Placental pericyte (primary cell): ENCODE measurements at places on chromosomes 16 and 17. TPM values are rescaled to one million over a fixed set of nuclear protein-coding genes. Genes with fewer than 3 reads are reported as not detected.

Gene TNFSF13
- 0.44 and 0.72 TPM in 2 replicates for total RNA-seq

Gene SLC16A11
- 1.1 TPM in 1 of 2 replicates, not detected in the other for total RNA-seq

Gene SUZ12
- 17.5 and 20.3 TPM in 2 replicates for total RNA-seq

Gene SDF2
- total RNA-seq = 36.5 and 44.2 TPM in 2 replicates

Gene IQCK
- 13.2 and 22.5 TPM in 2 replicates for total RNA-seq

Gene GH1
- not detected in 2 replicates for total RNA-seq

Gene SOST
- not detected in 2 replicates for total RNA-seq

Gene TMEM92
- total RNA-seq = not detected in 2 replicates

Gene FOXL1
- 1.1 and 12.2 TPM in 2 replicates for total RNA-seq

Gene CDK10
- 34.4 and 53.1 TPM in 2 replicates for total RNA-seq

Gene SALL1
- 0.22 and 4.9 TPM in 2 replicates for total RNA-seq

Gene CCDC154
- total RNA-seq = 0.14 and 0.88 TPM in 2 replicates

Gene GFAP
- 0.57 and 1.1 TPM in 2 replicates for total RNA-seq

Gene MYO1D
- total RNA-seq = 5.5 and 42.4 TPM in 2 replicates

Gene KRTAP1-5
- total RNA-seq = 1.5 and 14.2 TPM in 2 replicates

Gene KCNJ18
- not detected in 2 replicates for total RNA-seq

Gene WFIKKN1
- total RNA-seq = 0.14 and 0.22 TPM in 2 replicates

Gene ABAT
- 0.86 and 1.3 TPM in 2 replicates for total RNA-seq

Gene TBC1D3E
- total RNA-seq = not detected in 2 replicates

Gene SLC5A10
- not detected in 2 replicates for total RNA-seq

Gene AGRP
- total RNA-seq = not detected in 2 replicates

Gene EARS2
- total RNA-seq = 48.8 and 55.3 TPM in 2 replicates

Gene UMOD
- total RNA-seq = not detected in 2 replicates

Gene POLDIP2
- 81.8 and 115 TPM in 2 replicates for total RNA-seq

Gene KRTAP2-1
- total RNA-seq = not detected in 2 replicates

Gene KRT40
- total RNA-seq = 0.14 TPM in 1 of 2 replicates, not detected in the other

Gene KRTAP3-1
- total RNA-seq = not detected in 2 replicates

Gene HEXD
- 6.0 and 12.0 TPM in 2 replicates for total RNA-seq

Gene MYL11
- not detected in 2 replicates for total RNA-seq

Gene TENT4B
- 12.6 and 14.2 TPM in 2 replicates for total RNA-seq

Gene RASL10B
- 3.7 and 8.3 TPM in 2 replicates for total RNA-seq

Gene CCL4
- total RNA-seq = not detected in 2 replicates

Gene NPW
- 0.22 and 1.0 TPM in 2 replicates for total RNA-seq

Gene ATAD5
- 0.88 and 10.3 TPM in 2 replicates for total RNA-seq

Gene CACNG1
- not detected in 2 replicates for total RNA-seq

Gene GLIS2
- total RNA-seq = 3.7 and 5.3 TPM in 2 replicates

Gene TP53TG3F
- total RNA-seq = 0.14 and 0.22 TPM in 2 replicates

Gene ACSF3
- total RNA-seq = 23.0 and 25.9 TPM in 2 replicates

Gene TBC1D3G
- total RNA-seq = not detected in 2 replicates

Gene HOXB5
- under 0.01 TPM in 1 of 2 replicates, not detected in the other for total RNA-seq

Gene MAP2K6
- total RNA-seq = 2.0 TPM in 2 replicates

Gene CRYM
- total RNA-seq = 0.14 TPM in 1 of 2 replicates, not detected in the other

Gene GABARAPL2
- total RNA-seq = 30.8 and 44.6 TPM in 2 replicates

Gene PDILT
- total RNA-seq = not detected in 2 replicates

Gene ALOX15B
- under 0.01 TPM in 1 of 2 replicates, not detected in the other for total RNA-seq

Gene KRTAP4-3
- total RNA-seq = not detected in 2 replicates

Gene CMTM2
- total RNA-seq = not detected in 2 replicates

Gene KRT12
- total RNA-seq = 0.43 TPM in 1 of 2 replicates, not detected in the other

Gene NUDT7
- 11.6 TPM in 2 replicates for total RNA-seq

Gene DNAH3
- total RNA-seq = under 0.01 and 0.14 TPM in 2 replicates

Gene MMP2
- total RNA-seq = 875 and 1,286 TPM in 2 replicates

Gene KIF19
- not detected in 2 replicates for total RNA-seq
